ENCODE measurements at places on chromosomes 11 and 22.

GRCh38 chr11:69911310-69912160, 92.3 kb upstream of the FGF3 start:
- peak; percentile 48 for DNase-seq

DNA sequence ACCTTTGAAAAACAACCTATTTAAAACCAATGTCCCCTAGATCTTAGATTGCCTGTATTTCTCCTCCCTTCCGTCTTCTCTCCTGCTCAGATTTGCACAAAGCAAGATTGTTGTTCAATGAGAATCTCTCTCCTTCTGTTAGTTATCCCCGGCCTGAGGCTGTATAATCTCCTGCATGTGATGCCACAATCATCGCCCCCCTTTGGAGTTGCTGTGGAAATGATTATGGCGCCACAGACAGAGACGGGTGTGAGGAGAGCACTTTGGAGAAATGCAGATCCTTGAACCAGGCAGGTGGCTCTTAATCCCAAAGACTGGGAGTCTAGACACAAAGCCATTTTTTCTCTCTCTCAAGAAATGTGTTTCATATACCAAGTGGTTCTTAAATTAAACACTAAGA, 941.3 kb downstream of the OPCML start:
- no peak for DNase-seq

DNA sequence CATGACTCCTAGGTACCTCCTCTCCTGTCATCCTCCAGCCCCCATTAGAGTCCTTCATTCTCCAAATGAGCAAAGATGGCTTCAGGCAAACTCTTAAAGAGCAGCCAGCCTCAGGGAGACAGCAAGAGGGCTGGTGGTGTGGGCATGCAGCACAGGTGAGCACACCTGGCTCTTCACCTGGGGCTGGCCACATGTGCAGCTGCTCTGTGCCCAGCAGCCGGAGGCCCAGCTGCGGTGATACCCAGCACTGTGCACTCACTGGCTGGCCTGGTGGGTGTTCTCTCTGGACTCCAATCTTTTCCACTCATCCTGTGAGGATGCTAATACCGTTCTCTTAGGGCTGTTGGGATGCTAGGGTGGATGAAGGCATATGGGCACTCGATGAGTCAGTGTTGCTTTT, 106.1 kb upstream of the PARVA start:
- DNase-seq, result no peak

DNA sequence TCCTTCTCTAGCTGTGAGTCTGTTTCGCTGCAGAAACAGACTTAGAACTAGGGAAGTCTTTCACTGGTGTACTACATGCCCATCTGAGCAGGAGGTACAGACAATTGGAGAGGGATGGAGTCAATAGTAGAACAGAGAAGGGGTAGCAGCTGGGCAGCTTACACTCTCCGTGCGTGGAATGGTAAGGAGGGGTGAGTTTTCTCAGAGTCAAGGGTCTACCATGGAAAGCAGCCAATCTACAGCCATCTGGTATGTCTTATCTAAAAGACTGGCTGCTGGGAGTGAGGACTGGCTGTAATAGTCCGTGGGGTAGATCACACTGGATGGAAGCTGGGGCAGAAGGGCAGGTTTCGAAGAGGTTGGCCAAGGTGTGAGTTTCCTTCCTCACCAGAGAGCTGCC, 137.3 kb upstream of the TENM4 start:
- DNase-seq, result no peak

GRCh38 chr11:107413352-107413751, 44.3 kb downstream of the CWF19L2 start:
- no peak for DNase-seq

GRCh38 chr11:71112990-71113389, 139.4 kb downstream of the SHANK2 start:
- no peak for DNase-seq

DNA sequence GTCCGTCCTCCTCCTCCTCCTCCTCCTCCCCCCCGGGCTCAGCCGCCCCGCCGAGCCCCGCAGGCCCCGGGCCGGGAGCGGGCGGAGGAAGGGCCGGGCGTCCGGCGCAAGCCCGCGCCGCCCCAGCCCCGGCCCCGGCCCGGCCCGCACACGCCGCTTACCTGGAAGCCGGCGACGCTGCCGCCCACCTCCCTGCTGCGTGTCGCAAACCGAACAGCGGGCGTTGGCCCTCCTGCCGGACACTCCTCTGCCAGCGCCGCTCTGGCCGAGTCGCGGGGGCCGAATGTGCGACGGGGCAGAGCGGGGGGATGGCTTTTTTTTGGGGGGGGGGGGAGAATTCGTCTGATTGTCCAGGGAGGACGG, 1.1 kb downstream of the IGF2 start:
- DNase-seq, result peak; percentile 76

- DNase-seq, result no peak
These were observed 199.2 kb upstream of the CTSC start for GRCh38 chr11:88536616-88537265.

DNA sequence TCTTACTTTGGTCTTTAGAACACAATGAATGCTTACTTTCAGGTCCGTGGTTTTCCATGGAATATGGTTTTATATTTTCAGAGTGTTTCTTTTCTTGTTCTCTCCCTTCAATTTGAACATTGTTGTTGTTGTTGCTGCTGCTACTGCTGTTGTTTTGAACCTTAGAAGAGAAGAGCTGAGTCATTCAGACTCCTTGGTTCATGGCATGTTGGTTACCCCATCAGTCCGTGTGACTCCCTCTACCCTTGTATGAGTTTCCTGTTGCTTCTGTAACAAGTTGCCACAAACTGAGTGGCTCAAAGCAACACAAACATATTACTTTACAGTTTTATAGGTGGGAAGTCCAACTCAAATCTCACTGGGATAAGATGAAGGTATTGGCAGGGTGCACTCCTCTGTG, 511.0 kb downstream of the INSC start:
- no peak for DNase-seq

DNA sequence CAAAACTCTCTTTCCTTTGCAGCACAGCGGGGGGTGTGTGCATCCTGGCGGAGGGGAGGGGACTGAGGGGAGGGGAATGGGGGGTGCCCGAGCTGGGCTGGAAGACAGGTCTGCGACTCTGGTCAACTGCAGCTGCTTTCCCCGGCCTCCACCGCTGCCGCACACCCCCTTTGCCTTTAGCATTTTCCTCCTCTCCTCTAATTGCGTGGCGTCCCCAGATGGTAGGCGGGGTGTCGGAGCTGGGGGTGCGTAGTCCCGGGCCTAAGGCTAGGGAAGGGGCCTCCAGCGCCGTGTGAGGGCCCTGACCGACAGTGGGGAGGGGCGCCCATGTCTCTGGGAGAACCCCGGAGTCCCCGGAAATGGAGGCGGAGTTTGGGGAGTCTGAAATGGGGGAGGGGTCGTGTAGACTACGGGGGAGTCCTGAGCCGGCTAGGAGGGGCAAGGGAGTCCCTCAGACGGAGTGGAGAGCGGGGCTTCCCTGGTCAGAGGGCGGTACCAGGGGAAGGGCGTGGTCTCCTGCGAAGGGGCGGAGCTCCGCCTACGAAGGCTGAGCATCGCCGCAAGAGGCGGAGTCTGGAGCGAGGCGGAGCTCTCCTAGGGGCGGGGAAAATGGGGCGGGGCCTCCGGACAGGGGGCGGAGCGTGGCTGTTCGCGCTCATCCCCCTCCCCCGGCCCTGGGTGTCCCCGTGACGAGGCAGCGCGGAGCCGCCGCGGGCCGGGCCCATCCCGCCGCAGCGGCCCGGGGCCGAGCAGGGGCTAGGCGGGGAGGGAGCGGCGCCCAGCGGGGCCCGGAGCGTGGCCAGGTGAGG, at the start of gene PELI3:
PELI3 (plus strand) TSS at position 681 of the 809 bp plus-strand sequence. CDS start 1,224 bp downstream, outside the sequence.
- peak; percentile 99 for DNase-seq

DNA sequence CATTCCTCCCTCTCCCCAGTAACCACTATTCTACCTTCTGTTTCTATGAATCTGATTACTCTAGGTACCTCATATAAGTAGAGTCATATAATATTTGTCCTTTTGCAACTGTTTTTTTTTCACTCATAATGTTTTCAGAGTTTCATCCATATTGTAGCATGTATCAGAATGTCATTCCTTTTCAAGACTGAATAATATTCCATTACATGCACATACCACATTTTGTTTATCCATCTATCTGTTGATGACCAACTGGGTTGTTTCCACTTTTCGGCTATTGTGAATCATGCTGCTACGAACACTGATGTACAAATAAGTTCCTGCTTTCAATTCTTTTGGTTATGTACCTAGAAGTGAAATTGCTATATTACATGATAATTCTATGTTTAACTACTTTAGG, 40.7 kb downstream of the MRE11 start:
- DNase-seq, result no peak

- DNase-seq, result no peak
These were observed 187.8 kb downstream of the DDX10 start for GRCh38 chr11:108852701-108853100.

DNA sequence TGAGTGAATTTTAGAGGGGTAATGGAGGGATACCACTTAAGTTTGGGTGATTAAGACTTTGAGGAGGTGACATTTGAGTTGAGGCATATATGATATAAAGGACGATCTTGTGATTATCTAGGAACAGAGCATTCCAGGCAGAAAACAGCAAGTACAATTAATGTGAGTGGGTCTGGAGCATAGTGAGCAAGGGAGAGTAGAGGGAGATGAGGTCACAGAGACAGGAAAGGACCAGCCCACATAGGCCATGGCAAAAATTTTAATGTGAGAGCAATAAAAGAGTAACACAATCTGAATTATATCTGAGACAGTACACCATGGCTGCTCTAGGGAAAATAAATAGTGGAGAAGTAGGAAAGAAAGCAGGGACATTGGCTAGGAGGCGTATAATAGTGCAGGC, 14.5 kb upstream of the HSPA8 start:
- DNase-seq, result no peak

GRCh38 chr11:67572747-67573419, 10.7 kb upstream of the GSTP1 start:
- peak; percentile 84 for DNase-seq

DNA sequence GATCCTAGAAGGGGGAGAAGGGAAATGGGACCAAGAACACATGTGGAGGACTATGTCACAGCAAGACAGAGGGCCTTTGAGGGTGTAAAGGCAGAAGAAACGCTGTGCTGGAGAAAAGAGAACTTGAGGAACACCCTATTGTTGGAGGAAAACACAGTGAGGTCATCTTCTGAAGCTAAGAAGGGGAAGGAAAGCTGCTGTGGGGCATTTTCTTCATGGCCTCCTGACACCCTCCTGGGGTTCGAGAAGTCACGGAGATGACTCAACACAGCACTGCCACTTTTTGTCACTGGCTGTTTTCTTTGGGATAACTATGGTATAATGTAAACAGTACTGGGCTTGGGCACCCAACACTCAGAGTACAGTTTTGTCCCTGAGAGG, 492.6 kb upstream of the CADM1 start:
- DNase-seq, result no peak

DNA sequence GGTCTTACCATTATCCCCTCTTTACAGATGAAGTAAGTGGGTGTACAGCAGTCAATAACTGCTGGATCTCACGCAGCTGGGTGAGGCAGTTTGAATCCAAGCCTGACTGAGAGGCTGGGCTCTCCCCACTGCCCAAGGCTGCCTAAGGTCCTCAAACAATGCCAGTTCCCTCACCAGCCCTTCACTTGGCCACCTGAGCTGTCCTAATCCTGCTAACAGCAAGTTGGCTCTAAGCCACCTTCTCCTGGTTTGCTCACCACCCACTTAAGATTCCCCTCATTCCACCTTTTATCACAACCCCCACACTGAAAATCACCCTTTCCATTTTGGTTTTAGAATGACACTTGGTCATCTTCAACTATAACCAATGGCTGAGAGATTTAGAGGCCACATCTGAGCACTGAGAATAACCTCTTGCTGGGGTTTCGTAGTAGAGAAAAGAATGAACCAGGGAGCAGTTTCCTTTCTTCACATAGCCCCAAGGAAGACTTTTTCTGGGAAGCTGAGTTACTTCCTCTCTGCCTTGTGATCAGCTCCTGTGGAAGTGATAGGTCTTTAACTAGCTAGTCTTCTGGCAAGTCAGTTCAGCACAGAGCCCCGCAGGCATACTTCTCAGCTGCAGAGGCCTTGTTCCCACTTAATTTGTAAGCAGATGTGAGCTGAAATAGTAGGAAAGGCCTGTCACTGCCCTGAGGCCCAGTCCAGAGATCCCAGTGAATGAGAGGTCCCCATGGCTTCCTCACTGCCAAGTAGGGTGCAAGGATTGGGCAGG, 57.8 kb upstream of the TTC12 start:
- no peak for DNase-seq

DNA sequence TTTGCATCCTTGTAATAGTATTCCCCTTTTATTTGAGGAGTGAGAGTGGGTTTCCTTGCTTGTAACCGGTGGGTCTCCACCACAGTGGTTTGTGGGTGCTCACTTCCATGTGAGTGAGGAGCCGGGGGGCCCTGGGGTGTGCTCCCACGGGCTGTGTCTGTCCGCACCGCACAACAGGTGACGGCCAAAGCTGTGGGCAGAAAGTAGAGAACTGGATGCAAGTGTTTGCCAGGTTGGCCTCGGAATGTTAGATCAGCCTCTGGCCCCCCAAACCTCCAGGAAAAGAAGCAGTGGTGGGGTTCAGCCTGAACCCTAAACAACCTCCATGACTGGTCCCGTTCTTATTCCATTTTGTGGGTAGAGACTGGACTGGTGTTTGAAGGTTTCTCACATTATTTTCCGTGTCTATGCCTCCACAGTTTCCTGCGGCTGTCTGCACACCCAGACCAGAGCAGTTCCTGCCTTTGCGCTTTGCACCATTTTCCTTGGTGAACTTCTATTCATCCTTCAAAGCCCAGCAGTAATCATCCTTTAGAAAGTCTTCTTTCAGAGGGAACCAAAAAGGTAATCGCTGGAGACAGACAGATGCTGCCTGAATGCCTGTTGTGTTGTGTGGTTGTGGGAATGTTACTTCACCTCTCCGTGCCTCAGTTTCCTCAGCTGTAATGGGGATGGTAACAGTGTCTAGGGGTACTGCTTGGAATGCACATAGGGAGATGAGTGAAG, 77.2 kb downstream of the MYEOV start:
- DNase-seq, result peak; percentile 6

DNA sequence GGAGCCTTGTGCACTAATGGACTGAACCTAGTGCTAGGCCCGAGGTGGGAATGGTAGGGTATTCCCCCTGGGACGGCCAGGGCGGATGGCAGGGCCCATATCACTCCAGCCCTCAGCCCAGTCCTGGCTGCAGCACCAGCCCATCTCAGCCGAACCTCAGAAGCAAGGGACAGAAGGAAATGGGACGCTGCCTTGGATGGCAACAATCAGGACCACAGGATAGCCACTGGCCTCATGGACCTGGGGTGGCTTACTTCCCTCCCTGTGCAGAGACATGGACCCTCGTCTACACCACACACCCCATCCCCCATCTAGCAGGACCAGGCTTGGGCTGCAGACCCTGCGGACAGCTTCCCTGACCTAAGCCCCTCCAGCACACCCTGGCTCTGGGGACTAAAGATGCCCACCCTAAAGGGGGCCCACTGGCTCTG, 24.1 kb downstream of the ARVCF start:
- no peak for DNase-seq

DNA sequence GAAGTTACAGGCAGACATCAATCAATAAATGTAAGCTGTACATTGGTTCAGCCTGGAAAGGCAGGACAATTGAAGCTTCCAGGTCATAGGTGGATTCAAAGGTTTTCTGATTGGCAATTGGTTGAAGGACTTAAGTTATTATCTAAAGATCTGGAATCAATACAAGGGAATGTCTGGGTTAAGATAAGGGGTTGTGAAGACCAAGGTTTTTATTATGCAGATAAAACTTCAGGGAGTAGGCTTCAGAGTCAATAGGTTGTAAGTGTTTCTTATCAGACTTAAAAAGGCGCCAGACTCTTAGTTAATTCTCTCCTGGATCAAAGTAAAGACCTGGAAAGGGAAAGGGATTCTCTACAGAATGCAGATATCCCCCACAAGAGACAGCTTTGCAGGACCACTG, 935.4 kb downstream of the TBC1D22A start:
- DNase-seq, result no peak

- DNase-seq, result no peak
These were observed 8.0 kb downstream of the TMPRSS6 start for GRCh38 chr22:37101311-37102066.
